Right atrium auricular region (tissue), 2 donors: ENCODE measurements at places on chromosomes 2 and 18. TPM values are rescaled to one million over a fixed set of nuclear protein-coding genes. Genes with fewer than 3 reads are reported as not detected.

The UGT1A4 gene
- total RNA-seq: not detected

The AGXT gene
- total RNA-seq: not detected

The NYAP2 gene
- not detected for total RNA-seq

The NT5DC4 gene
- not detected for total RNA-seq

The RAX gene
- not detected for total RNA-seq

The CNTNAP5 gene
- not detected for total RNA-seq

- peaks cover 13% of the 10 kb centered on the region for H3K4me1 ChIP-seq
- DNase-seq: no peak
- no peaks in the 10 kb centered on the region for H3K27me3 ChIP-seq
- H3K4me3 ChIP-seq: no peak overlapping the region
These were observed 90.3 kb downstream of the ROCK2 start for GRCh38 chr2:11254100-11254536.

DNA sequence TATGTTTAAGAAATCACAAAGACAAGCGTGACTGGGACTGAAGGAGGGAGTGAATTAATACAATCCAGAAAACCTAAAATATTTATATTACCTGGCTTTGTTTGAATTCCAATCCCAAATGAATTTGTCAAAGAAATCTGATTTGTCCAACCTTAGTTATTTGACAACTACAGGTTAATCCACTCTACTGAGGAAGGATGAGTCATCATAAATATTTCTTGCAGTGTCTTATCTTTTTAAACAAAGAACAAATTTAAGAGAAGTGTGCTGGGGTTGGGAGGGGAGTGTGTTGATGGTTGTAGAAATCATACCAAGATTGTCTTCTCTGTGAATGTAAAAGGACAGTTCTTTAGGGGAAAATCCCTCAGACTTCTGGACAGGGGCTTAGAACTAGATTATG is 1106.3 kb upstream of the SLC39A10 start:
- H3K27ac ChIP-seq: no peak overlapping the region
- no peak overlapping the region for H3K4me3 ChIP-seq
- DNase-seq: no peak
- no peaks in the 10 kb centered on the region for H3K36me3 ChIP-seq
- H3K4me1 ChIP-seq: no peaks in the 10 kb centered on the region

- H3K27me3 ChIP-seq: no peaks in the 10 kb centered on the region
- H3K36me3 ChIP-seq: no peaks in the 10 kb centered on the region
- DNase-seq: no peak
- peak overlapping the region; percentile 37 for H3K27ac ChIP-seq
- peak overlapping the region; percentile 47 for H3K4me3 ChIP-seq
These were observed 545 bp upstream of the CDCA7 start for GRCh38 chr2:173354073-173354581.

DNA sequence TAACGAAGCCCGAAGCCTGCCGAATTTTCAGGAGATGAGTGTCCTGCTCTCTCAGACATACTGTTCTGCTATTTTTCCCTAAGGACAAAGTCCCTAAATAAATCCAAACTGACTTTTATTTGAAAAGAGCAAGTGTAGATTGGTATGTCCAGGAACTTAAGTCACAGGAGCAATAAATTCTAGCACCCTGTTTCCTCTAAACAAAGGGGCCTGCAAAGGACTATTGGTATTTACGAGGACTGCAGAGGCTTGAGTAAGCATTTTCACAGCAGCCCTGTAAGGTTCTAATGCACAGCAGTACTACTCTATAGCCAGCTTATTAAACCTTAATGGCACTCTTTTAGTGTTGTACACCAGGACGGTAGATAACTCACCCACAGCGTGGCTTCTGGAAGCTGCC is 740.3 kb downstream of the NRXN1 start:
- no peaks in the 10 kb centered on the region for H3K36me3 ChIP-seq
- H3K4me1 ChIP-seq: no peaks in the 10 kb centered on the region
- no peak overlapping the region for H3K4me3 ChIP-seq
- no peak for DNase-seq
- H3K27me3 ChIP-seq: no peaks in the 10 kb centered on the region

GRCh38 chr2:72848436-72849137 is 22.8 kb upstream of the EXOC6B start:
- H3K4me3 ChIP-seq: no peak overlapping the region
- H3K36me3 ChIP-seq: no peaks in the 10 kb centered on the region
- H3K27me3 ChIP-seq: no peaks in the 10 kb centered on the region
- no peaks in the 10 kb centered on the region for H3K4me1 ChIP-seq

DNA sequence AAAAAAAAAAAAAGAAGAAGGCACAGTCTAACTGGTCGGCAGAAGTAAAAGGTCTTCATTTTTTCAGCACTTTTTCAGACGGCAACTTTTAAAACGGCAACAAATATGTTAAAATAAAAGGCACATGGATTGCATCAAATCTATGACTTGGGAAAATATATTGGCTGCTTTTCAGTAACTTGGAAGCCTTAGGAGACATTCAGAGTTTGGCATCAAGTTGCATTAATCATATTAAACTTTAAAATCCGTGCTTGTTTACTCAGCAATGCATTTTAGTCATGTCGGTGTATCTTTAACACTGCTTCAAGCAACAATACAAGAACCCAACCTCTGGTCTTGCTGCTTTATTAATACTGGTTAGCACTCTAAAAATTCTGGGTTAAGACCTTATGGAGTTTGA is 111.1 kb downstream of the MEP1B start:
- no peaks in the 10 kb centered on the region for H3K36me3 ChIP-seq
- peak overlapping the region; percentile 36 for H3K27ac ChIP-seq
- no peak for DNase-seq
- no peaks in the 10 kb centered on the region for H3K4me1 ChIP-seq
- H3K27me3 ChIP-seq: no peaks in the 10 kb centered on the region
- H3K4me3 ChIP-seq: no peak overlapping the region

GRCh38 chr18:75251466-75251865 is 40.9 kb downstream of the TSHZ1 start:
- no peak overlapping the region for H3K4me3 ChIP-seq
- H3K36me3 ChIP-seq: no peaks in the 10 kb centered on the region
- DNase-seq: no peak
- H3K27me3 ChIP-seq: no peaks in the 10 kb centered on the region
- no peak overlapping the region for H3K27ac ChIP-seq

- no peaks in the 10 kb centered on the region for H3K36me3 ChIP-seq
- no peaks in the 10 kb centered on the region for H3K27me3 ChIP-seq
- DNase-seq: no peak
- H3K4me3 ChIP-seq: no peak overlapping the region
- H3K4me1 ChIP-seq: no peaks in the 10 kb centered on the region
These were observed 20.0 kb downstream of the IL1RL2 start for GRCh38 chr2:102206666-102207341.
